ENCODE measurements at places on chromosomes 5 and 9.

- DNase-seq, result no peak
These were observed 10.3 kb downstream of the FXN start for GRCh38 chr9:69045821-69046220.

GRCh38 chr5:116305899-116306298 lies 221.1 kb downstream of the COMMD10 start:
- no peak for DNase-seq

GRCh38 chr5:132219289-132219970 lies 8.2 kb downstream of the P4HA2 start:
- no peak for DNase-seq

GRCh38 chr5:54049144-54049543 lies 261.2 kb downstream of the ARL15 start:
- no peak for DNase-seq

DNA sequence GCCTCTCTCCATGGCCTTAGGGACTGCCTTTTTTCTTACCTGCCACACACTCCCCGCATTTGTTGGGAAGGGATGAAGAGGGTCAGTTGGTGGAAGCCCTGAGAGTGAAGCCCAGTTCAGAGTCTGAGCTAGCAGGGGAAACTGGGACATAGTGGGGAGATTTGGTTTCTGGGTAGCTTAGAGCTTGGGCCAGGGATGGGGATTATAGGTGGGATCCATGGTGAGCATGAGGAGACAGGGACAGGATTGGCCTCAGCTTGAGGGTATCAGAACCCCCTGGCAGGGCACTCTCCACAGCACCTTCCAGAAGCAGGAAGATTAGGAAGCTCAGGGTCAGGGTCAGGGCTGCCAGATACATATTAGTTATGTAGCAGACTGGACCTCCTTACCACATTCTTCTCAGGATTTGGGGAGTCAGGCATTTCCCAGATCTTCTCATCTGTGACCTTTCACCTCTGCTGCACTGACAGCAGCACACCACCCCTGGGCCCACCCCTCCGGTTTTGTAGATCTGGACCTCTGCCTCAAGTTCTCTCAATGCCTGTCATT lies 17.9 kb downstream of the OR13J1 start:
- DNase-seq, result no peak

DNA sequence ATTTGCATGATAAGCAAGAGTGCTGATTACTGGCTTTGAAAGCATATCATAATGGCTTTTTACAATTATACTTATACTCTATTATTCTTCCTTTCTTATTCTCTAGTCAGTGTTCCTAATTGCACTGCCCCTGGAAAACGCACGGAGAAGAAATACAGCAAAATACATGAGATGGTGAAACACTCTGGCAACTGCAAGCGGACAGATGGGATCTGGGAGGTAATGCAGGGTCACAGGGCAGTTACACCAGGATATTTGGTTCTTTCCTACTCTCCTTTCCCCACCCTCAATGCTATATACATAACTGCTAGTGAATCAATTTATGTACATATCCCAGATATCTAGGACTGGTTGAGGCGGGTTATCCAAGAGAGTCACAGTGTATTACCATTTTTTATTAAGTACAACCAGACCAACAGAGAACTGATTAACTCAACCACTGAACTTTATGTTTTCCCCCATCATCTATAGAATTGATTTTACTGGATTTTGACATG lies 423.7 kb downstream of the ZSWIM6 start:
- no peak for DNase-seq

DNA sequence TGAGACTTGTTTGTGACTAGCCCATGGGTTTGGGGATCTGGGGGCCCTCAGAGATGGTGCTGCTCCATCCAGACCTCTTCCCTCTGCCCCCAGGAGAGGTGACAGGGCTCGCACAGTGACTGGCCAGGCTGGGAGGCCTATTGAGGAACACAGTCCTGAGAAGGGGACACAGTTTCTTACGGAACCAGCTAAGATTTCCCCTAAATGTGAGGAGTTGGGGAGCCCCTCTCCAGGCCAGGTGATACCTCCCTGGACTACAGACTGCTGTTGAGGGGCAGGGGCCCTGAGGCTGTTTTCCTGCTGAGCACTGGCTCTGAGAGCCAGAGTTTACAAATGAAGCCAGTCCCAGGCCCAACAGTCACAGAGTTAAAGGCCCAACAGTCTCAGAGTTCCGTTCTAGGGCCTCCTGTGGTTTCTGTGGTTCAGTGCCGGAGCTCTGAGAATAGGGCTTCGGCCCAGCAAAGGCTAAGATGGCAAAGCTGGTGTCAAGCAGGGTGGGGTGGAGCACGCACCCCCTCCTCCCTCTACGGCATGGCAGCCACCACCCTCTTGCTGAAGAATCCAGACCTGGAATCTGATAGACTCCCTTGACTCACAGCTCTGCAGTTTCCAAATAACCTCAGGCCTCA lies 1.1 kb upstream of the SEMA4D start:
- peak; percentile 83 for DNase-seq

DNA sequence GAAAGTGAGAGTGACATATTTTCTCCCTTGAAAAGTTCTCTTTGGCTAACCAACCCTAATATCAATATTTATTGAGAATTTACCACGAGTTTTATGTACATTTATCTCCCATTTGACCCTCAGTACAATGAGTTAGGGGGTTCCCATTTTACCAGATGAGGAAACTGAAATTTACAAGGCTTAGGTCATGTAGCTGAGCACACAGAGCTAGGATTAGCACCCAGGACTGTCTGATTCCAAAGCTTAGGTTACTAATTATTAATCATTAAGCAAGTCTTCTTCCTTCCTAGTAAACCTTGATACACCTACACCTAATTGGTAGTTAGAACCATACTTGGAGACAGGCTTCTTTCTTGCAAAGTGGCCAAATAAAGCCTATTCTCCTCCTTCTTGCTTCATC lies 12.2 kb downstream of the SLC1A1 start:
- no peak for DNase-seq

GRCh38 chr9:119736491-119737454 lies 367.5 kb upstream of the BRINP1 start:
- no peak for DNase-seq

DNA sequence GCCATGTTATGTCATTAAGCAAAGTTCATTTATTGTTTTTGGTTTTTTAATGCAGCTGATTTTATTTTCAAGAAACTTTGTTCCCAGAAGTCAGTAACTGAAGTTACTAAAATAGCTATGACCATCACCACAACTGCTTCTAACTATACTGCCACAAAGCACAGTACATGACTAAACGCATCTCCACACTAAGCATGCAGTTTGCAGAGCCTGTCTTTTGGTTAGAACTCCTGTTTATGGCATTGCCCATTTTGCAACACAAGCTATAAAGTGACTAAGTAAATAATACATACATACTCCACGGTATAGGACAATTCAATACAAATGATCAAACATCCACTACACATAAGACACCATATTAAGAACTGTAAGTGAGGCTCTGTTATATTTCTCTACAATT lies 109.7 kb downstream of the MLLT3 start:
- DNase-seq, result no peak

GRCh38 chr5:4941957-4942830 lies 197.9 kb upstream of the ADAMTS16 start:
- no peak for DNase-seq

GRCh38 chr5:34491251-34491620 lies 164.9 kb upstream of the RAI14 start:
- DNase-seq, result no peak

DNA sequence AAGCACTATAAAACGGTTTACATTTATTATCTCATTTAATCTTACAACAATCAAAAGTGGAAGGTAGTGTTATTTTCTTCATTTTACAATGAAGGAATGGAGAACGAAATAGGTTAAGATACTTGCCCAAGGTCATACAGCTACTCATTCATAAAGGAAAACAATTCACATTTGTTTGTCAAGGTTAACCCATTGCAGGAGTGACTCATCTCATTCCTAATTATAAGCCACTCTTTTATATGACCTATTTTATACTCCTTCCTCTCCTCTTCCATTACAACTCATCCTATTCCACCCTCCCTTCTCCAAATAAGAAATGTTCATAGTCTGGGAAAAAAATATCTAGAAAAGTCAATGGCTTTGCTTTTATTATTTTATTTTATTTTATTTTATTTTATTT lies 29.6 kb downstream of the CRHBP start:
- DNase-seq, result no peak

GRCh38 chr9:13586587-13587374 lies 307.3 kb upstream of the MPDZ start:
- no peak for DNase-seq

DNA sequence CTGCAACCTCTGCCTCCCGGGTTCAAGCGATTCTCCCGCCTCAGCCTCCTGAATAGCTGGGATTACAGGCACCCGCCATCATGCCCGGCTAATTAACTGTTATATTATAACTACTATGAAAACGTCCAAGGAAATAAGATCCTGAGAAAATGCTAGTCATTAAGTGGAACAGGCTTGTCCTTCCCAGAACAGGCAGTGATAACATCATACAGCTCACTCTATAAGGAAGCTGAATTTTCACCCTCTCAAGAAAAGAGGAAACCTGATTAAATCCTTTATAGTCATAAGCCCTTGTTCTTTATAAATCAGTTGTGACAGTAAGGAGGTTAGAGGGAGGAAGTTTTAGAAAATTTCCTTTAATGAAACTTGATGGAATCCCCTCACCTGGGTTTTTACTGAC lies 163.9 kb upstream of the CLINT1 start:
- DNase-seq, result no peak

All from T-helper 1 cell (primary cell).